ENCODE measurements at places on chromosomes 5 and 9. TPM values are rescaled to one million over a fixed set of nuclear protein-coding genes. Genes with fewer than 3 reads are reported as not detected.

TMEM38B gene
- total RNA-seq = 25.4 TPM

OR1J1 gene
- total RNA-seq = not detected

SCGB3A2 gene
- not detected for total RNA-seq

GABRA1 gene
- total RNA-seq = not detected

ISCA1 gene
- total RNA-seq = 93.1 TPM

GPR151 gene
- total RNA-seq = not detected

FREM1 gene
- 10.4 TPM for total RNA-seq

MBLAC2 gene
- 5.8 TPM for total RNA-seq

Measured in SJCRH30 (cell line).